ENCODE measurements at places on chromosomes 5 and 9.

GRCh38 chr5:149005077-149005892 lies 57.6 kb downstream of the SH3TC2 start:
- DNase-seq, result no peak

- no peak for DNase-seq
Observed at GRCh38 chr9:98790134-98790841, 6.1 kb downstream of the ANKS6 start.

DNA sequence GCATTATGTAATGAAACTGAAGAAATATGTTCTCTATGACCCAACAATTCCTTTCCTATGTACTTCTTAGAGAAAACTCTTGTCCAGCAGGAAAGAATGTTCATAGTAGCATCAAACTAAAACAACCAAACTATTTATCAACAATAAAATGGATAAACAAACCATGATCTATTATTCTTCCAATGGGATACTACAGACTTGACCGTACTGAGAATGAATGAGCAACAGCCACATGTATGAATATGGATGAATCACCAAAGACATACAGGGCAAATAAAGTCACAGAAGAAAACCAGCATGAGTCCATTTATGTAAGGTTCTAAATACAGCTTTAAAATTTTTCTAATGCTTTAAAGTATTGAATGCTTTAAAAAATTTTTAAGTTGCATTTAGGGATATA lies 73.6 kb upstream of the SUSD1 start:
- no peak for DNase-seq

GRCh38 chr9:35696520-35697215 lies 6.9 kb upstream of the TPM2 start:
- peak; percentile 81 for DNase-seq

DNA sequence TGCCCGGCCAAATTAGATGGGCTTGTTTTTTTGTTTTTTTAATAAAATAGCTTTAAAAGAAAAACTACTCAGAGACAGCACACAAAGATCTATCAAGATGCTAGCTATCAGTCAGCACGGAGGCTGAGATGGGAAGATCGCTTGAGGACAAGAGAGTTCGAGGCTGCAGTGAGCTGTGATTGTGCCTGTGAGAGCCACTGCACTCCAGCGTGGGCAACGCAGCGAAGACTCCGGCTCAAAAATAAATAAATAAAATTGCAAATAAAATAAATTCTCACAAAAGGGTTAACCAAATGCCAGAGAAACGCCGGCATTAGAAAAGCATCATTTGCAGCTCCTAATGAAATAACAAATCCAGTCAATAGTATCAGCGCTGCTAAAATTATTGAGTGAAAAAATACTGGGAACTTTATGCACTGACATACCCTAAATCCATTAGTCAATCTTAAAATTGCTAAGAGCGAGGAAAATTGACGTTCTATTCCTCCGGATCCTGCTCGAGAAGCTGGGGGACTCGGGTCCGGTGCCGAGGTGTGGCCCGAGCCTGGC lies 681 bp downstream of the CPLANE1 start:
- no peak for DNase-seq

DNA sequence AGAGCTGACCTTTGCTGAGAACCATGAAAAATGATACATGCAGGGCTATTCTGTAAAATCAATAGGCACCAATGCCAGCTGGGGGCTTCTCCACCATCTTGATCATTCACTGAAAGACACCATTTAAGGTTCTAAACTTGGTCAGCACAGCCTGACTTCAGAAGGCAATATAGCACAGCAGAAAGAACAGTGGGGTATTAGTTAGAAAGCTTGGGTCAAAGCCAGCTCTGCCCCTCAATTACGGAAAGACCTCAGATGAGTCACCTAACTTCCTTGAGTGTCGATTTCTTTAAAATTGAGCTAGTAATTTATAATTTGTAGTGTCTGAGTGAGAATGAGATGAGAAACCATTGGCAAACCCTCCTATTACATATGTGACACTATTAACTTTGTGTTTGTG lies 3.4 kb downstream of the TNC start:
- no peak for DNase-seq

DNA sequence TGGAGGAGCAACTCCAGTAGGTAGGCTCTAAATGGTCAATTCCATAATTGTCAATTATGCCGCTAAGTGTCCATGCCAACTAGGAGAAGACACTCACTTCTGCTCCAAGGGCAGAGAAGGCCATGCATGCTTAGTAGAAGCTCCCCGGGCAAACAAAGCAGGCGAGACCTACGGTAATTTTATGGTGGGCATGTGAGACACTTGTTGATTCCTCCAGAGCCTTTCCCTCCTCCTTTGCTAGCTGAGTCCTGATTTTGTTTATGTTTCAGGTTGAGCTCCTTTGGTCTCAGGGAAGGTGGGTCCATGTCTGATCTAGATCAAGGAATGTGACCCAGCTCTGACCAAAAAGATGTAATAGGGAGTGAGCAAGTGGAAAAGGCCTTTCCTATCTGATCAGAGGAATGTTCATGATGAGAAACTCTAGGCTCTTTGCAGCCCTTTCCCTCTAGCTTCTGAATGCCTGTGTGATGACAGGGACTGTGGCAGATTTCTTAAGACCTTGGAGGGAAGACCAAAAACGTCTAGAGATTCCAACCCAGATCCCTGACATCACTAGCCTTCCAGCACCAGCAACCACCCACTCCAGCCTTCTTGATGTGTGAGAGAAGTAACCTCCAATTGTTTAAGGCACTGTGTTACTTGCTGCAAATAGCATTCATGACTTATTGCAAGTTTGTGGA lies 7.7 kb upstream of the CPEB4 start:
- no peak for DNase-seq

- no peak for DNase-seq
Observed at GRCh38 chr5:175254155-175254554, 189.8 kb downstream of the DRD1 start.

DNA sequence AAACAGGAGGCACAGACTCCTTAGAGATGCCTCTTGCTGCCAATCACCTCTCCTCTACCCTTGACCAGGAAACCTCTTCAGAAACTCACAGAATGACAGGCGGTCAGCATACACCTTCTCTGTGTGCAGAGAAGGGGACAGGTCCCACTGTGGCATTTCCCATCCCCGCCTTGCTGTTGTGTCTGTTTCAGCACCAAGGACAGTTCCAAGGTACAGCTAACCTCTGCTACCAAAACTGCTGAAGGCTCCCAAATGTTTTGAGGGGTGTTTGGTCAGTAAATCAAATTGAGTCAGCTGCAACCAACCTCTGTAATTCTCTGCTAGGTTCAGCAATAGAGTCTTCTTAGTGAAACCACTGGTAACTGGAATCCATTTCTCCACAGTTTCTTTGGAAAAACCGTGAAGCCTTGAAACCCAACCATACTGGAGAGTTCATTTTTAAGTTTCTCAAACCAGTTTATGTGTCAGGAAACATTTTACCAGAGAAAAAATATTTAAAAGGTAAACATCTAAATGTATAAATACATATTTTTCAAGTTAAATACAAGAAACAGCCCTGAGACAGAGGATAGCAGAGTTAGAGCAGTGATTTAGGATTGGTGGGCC lies 122.0 kb downstream of the DRD1 start:
- no peak for DNase-seq

DNA sequence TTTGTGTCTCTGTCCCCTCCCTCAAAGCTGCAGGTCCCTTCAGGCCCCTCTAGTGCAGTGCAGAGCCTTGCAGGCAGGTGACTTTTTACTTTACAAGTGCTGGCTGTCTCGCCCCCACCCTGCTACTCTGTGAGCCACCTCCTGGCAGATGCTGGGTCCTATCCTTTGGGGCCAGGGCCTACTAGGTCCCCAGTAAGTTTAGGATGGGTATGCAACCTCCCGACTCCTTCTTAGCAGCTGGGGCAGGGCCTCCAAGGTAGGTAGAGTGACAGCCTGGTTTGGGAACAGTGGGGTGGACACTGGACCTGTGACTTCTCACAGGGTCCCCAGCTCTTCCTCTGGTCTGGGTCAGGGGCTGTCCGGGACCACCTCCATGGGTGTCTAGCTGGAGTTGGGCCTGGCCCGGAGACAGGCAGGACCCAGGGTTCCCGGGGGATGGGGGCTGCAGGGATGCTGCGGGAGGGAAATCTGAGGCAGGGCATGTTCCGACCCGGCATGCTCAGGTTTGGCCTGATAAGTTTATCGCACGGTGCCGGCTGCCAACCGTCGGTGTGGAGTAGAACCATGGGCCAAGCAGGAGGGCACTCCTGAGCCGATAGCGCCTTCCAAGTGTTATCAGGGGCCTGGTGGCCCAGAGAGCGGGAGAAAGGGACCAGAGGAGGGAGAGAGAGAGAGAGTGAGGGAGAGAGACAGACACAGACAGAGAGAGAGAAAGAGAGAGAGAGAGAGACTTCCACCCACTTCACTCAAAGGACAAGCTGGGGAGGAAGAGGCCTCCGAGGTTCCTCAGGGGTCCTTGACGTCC lies 20.5 kb downstream of the GFI1B start:
- DNase-seq, result no peak

DNA sequence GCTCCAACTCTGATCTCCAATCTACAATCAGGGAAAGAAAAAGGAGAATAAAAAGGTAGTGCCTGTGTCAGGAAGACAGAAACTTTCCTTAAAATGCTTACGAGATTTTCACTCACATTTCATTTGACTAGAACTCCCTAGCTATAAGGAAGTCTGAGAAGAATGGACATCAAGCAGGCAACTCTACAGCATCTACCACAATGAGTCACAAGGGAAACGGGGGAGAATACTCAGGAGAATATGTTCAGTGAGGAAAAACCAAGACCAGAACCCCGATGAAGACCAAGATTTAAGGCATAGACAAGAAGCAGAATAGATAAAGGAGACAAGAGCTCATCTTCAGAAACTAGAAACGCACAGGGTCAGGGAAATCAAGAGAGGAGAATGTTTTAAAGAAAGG lies 9.0 kb upstream of the SETD9 start:
- no peak for DNase-seq

DNA sequence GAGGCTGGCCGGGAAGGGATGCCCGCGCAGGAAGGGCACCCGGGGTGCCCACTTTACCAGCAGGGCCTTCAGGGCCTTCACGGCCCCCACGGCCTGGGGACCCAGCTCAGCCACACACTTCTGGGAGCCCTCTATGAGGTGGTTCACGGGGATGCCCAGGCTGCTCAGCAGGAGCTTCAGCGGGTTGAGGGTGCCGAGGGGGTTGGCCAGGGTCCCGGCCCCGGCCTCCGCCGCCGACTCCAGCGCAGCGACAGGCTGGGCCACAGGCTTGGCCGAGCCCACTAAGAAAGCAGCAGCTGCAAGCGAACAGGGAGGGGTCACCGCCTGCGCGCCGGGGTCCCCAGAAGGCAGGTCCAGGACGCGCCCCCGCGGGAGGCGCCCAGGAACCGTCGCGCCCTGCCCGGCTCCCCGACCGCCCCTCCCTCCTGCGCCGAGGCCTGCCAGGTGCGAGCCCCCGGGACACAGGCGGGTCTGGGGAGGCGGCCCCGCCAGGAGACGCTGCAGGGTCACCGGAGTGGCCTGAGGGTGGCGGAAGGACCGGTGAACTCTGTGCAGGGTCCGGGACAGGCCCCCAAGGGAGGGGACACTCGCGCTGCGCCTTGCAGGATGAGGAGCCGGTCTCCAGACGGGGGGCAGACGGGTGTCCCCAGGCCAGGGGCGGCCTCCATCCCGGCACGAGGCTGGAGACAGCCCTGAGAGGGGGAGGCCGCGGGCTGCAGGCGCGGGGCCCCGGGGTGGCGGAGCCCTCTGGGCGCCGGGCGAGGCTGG lies 572 bp downstream of the SCGB3A1 start:
- DNase-seq, result peak; percentile 58

DNA sequence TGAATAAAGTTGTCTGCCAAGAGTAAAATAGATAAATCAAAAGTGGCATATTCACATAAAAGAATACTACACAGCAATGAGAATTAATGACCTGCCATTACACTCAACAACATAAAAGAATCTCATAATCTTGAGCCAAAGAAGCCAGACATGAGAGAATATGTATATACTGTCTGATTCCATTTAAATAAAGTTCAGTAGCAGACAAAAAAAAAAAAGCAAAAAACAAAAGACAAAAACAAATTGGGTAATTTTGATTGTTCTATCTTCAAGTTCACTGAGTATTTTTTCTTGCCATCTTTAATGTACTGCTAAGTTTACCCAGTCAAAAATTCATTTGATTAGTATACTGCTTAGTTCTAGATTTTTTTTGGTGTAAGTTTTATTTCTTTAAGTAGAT lies 87.9 kb upstream of the TRPC7 start:
- DNase-seq, result no peak

DNA sequence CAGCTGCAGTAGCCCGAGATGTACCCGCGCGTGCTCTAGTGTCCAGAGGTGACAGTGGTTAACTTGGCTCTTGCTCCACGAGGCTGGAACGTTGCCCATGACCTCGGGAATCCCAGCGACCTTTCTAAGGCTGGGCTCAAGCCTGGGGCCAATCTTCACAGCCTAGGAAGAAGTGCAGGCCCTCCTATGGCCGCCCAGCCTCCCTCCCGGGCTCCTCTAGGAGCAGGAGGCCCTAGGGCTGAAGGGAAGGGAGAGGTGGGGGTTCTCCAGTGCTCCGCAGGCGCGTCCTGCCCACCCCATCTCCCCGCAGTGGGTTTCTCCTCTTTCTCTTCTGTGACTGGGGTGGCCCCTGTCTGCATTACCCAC lies 13.3 kb downstream of the NR2F1 start:
- DNase-seq, result peak; percentile 52

- DNase-seq, result no peak
Observed at GRCh38 chr9:530681-531080, 310.8 kb upstream of the DMRT1 start.

DNA sequence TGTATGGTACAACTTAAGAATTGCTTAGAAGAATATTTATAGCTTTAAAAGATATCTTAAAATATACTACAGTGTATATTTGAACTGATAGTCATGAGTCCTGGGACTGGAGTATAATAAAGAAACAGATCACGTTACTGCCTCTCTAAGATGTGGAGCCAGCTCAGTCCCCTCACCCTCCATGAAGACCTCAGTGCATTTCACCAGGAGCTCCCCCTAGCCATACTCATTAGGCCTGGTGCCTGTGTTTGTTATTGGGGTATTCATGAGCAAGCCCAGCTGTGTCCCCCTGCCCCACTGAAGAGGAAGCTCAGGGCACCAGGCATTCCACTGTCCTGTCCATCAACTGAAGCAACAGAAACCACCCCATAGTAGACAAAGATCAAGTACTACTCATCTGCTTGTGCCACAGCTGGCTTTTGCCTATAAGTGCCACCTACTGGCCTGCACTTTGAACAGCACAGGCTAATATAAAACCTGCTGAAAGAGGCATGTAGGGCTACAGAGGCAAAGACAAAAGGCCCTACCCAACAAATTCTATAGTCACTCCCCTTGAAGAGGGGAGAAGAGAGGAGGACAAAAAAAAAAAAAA lies 850.2 kb upstream of the NUDT12 start:
- DNase-seq, result no peak

DNA sequence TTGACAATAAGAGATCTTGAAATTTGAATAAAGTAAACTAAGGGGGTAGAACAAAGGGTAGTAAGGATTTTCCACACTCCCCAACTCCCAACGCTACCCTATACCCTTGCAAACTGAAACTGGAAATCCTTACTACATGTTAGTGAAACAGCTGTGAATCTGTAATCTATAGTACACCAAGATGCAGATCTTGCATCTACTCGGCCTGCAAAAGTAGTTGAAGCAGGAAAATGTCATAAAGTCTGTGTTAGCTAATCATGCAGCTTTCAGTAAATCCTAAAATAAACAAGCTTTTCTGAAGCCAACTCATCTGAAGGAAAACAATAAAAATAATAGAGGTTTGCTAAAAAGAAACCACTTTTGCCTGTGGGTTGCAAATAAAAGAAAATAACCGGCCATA lies 1242.0 kb upstream of the ACO1 start:
- DNase-seq, result no peak

GRCh38 chr5:163789870-163790269 lies 284.5 kb downstream of the MAT2B start:
- no peak for DNase-seq

Measured in activated CD8-positive, alpha-beta memory T cell treated with anti-CD3 and anti-CD28 coated beads for 24 hours (primary cell).